ENCODE measurements at places on chromosomes 11 and 22.
A peak's percentile ranks its signal among the peaks of the same experiment; 100 is the strongest.

DNA sequence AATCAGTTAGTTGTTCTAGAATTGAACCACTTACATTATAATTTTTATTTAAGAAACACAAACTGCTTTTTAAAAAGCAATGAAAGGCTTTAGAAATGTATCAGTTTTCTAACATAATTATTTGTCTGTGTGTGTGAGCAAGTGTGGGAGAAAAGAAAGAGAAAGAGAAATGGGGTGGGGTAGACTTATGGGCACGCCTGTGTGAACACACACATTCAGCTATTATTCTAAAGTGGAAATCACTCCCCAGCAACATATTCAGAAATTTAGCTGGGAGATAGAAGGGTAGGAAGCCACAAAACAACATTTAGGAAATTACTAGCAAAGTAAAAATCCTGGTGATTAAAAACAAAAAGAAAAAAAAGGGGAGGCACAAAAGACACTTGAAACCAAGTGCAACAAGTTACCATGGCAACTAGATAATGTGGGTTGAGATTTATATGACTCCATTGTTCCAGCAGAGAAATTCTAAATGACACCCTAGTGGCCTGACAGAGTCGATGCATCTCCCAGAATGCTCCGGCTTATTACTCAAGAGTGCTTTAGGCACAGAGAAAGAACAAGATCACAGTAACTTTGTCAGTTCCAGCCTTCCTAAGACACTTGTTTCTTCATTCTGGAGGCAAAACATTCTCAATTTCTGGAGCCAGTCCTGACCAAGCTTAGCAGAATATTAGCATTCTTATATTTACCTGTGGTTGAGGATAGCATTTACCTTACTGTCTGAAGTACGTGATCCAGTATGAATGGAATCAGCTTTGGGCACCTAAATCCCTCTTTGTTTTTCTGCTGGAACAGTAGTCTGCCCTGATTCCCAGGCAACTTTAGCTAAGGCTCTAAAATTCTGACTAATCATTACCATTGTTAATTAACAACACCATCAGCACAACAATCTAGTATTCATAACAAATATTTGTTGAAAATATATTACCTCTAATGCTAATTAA is 444.4 kb downstream of the DLG2 start:
- DNase-seq = peak; percentile 10

DNA sequence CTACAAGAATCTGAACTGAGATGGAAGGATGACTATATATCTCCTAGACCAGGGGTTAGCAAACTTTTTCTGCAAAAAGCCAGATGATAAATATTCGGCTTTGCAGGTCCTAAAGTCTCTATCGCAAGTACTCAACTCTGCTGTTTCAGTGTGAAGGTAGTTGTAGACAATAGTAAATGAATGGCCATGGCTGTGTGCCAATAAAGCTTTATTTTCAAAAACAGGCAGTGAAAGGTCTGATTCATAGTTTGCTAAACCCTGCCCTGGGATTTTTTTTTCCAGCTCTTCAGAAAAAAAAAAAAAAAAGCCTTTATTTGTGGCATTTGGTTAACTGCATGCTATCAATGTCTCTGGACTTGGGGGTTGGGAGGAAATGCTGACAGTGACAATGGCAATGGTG is 37.5 kb downstream of the FAM227A start:
- DNase-seq = peak; percentile 16

GRCh38 chr22:46593211-46593681 is 26.9 kb upstream of the GRAMD4 start:
- no peak for DNase-seq

DNA sequence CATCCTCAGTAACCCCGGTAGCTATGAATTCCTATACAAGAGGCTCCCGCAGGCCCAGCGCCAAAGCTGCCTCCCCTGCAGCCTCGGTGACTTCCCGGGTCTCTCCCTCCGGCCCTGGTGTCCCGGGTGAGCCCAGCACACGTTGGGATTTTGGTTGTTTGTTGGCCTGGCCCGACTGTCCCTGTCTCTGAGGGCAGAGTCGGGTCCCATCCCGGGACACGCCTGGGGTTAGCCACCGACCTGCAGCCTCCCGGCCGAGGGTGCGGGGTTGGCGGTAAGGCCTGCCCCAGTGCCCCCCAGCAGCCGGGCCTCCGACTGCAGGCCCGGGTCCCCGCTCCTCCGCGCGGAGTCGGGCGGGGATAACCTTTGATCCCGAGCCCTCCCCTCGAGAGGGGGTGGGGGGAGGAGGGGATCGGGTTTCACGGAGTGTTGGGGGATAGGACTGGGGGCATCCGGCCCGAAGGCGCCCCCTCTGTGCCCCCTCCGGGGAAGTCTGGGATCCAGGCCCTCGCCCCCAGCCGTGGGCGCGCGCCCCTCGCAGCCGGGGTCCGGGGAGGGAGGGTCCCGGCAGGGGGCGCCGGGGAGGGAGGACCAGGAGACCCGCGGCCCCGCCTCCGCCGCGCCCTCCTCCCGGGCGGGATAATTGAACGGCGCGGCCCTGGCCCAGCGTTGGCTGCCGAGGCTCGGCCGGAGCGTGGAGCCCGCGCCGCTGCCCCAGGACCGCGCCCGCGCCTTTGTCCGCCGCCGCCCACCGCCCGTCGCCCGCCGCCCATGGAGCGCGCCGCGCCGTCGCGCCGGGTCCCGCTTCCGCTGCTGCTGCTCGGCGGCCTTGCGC is at the start of gene FBLN1:
Gene FBLN1, plus strand, starts transcription at position 669 of the 835 bp plus-strand sequence. Its CDS starts 103 bp downstream, at position 772.
- no peak for DNase-seq

DNA sequence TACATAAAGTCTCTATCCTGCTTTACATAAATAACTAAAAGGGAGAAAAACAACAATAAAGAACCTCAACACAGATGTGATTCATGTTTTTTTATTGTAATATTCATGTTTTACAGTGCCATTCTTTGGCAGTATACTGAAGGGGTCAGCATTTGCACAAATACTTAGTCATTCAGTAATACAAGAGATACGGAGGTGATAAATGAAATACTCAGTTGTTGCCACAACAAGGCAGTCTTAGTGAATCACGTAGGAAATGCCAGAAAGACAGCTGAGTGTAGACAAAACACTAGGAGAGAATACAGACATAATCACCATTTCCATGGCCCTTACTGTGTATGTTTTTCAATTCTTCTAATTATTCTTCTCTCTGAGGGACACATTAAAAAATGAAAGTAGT is 910.4 kb downstream of the METTL15 start:
- DNase-seq = peak; percentile 91

DNA sequence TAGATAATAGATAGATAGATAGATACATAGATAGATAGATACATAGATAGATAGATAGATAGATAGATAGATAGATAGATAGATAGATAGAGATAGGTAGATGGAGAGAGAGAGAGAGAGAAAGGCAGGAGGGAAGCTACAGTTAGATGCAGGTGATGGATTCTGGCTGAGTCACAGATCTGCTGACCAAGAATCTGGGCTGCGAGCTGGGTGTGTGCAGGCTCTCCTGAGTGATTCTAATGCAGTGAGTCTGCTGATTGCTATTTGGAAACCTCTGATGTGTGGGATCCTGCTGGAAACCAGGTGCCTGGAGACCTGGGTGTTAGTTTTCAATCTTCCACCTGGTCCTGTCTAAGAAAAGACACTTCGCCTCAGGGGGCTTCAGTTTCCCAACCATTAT is 1441.8 kb downstream of the TBC1D22A start:
- no peak for DNase-seq

DNA sequence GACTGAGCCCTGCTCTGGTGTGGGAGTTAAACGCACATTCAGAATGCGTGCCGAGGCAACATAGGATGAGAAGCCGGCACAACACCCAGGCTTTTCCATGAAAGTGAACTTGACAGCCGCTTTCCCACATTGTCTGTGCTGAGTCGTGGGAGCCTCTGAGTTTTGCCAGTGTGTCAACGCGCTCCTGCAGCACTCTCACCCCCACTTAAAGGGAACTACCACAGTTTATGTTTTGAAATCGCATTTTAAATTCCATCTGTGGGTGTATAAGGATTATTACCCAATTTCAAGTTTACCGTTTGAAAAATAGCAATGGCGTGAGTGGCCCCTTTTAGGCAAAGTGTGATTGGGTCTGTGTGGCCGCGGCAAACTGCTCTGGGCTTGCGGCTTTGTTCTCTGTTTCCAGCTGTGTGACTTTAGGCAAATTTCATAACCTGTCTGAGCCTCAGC is 81.5 kb downstream of the FBLN1 start:
- peak; percentile 56 for DNase-seq

- no peak for DNase-seq
Measured at GRCh38 chr11:119903389-119903788, 174.4 kb upstream of the NECTIN1 start.

DNA sequence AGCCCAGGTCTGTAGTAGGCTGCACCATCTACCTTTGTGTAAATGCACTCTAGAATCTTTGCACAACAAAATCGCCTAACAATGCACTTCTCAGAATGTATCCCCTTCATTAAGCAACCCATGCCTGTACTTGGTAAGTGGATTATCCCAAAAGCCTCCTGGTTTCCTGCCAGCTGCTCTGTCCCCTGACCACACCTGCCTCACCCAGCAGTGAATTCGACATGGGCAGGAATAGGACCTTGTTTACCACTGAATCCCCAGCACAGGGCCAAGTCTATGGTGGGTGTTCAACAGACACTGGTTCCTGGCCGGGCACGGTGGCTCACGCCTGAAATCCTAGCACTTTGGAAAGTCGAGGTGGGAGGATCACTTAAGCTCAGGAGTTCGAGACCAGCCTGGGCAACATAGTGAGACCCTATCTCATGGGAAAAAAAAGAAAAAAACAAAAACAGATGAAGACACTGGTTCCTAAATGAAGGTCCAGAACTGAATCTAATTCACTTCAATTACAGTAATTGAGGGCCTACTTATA is 5.1 kb upstream of the SYCE3 start:
- DNase-seq = no peak

Measured in fibroblast of the aortic adventitia (primary cell).